Skin of body (tissue), 3 donors: ENCODE measurements at places on chromosomes 7 and 10. TPM values are rescaled to one million over a fixed set of nuclear protein-coding genes. Genes with fewer than 3 reads are reported as not detected.

The SP8 gene
- total RNA-seq: not detected

The EPO gene
- not detected for total RNA-seq

The CNPY1 gene
- total RNA-seq: 0.10 TPM

The PSPH gene
- total RNA-seq: 18.1 TPM

The TMEM140 gene
- total RNA-seq: 5.4 TPM

The RTKN2 gene
- total RNA-seq: 6.5 TPM

The NUP42 gene
- total RNA-seq: 38.9 TPM

The ABCF2 gene
- 16.7 TPM for total RNA-seq

The MSMB gene
- total RNA-seq: 4.8 TPM

The EDRF1 gene
- total RNA-seq: 32.2 TPM

The KCNMA1 gene
- 11.7 TPM for total RNA-seq

The KCNH2 gene
- 0.99 TPM for total RNA-seq

The AGAP5 gene
- total RNA-seq: 5.4 TPM

The PRPS1L1 gene
- not detected for total RNA-seq

The CALHM3 gene
- not detected for total RNA-seq

The ACTL6B gene
- total RNA-seq: not detected

The BAZ1B gene
- total RNA-seq: 43.1 TPM

The R3HCC1L gene
- total RNA-seq: 15.1 TPM

The TYSND1 gene
- 10.2 TPM for total RNA-seq

The HABP2 gene
- total RNA-seq: not detected

The TRIP6 gene
- total RNA-seq: 36.5 TPM

The INA gene
- total RNA-seq: 0.99 TPM

The GSAP gene
- 7.4 TPM for total RNA-seq

The PBLD gene
- total RNA-seq: 4.2 TPM

The STOX1 gene
- total RNA-seq: 5.7 TPM

The SCIN gene
- 0.99 TPM for total RNA-seq

The NRP1 gene
- 108 TPM for total RNA-seq

The CLCN1 gene
- total RNA-seq: 0.20 TPM
